ENCODE measurements at places on chromosomes 16 and 17. TPM values are rescaled to one million over a fixed set of nuclear protein-coding genes. Genes with fewer than 3 reads are reported as not detected.
A peak's percentile ranks its signal among the peaks of the same experiment; 100 is the strongest.

The TEX14 gene
- 0.13 TPM for total RNA-seq

The TBC1D3K gene
- total RNA-seq = not detected

DNA sequence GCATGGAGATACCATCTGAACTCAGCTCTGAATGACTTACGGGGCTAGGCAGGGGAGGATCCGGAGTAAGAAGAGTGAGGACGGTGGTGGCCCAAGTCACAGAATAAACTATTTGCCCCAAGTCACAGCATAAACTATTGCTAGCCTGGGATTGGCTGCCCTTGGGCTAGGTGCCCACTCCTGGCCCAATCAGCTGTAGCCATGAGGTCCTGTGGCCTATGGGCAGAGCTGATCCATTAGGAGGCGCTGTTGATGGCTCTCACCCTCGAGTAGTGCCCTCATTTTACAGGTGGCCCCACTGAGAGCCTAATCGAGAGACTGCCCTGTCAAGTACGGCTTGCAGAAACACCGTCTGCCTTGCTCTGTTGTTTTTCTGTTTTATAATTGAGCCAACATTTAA lies 62.3 kb upstream of the ZNF423 start:
- DNase-seq = no peak

DNA sequence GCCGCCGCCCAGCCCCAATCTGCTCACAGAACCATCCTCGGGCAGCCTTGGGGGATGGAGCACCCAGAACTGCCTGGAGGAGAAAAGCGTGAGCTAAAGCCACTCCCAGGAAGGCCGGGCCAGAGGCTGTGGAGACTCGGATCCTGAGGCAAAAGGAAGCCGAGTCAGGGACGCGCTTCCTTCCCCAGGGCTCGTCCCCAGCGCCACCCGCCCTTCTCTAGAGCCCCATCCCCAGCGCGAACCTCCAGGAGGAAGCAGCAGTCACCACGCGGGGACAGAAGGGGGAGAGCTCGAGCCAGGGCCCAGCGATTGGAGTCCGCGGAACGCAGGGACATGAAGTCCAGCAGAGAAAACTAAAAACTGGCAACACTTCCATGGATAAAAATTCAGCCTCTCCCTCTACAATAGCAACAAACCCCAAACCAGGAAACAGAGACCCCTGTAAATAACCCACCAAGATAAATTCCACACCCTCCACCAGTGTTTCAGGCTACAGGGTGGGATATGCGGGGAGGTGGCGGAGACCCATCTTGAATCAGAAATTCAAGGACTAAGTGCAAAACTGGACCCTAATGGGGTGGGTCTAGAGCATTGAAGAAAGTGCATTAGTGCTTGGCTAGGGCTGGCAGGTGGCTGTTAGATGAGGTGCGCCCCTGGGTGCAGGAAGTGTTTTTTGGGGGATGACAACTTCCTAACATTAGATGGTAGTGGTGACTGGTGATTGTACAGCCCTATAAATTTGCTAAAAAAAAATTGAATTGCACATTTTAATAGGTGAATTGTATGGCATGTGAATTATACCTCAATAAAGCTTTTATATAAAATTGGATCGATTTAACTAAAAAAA lies 116.1 kb upstream of the METRNL start:
- DNase-seq = peak; percentile 86

DNA sequence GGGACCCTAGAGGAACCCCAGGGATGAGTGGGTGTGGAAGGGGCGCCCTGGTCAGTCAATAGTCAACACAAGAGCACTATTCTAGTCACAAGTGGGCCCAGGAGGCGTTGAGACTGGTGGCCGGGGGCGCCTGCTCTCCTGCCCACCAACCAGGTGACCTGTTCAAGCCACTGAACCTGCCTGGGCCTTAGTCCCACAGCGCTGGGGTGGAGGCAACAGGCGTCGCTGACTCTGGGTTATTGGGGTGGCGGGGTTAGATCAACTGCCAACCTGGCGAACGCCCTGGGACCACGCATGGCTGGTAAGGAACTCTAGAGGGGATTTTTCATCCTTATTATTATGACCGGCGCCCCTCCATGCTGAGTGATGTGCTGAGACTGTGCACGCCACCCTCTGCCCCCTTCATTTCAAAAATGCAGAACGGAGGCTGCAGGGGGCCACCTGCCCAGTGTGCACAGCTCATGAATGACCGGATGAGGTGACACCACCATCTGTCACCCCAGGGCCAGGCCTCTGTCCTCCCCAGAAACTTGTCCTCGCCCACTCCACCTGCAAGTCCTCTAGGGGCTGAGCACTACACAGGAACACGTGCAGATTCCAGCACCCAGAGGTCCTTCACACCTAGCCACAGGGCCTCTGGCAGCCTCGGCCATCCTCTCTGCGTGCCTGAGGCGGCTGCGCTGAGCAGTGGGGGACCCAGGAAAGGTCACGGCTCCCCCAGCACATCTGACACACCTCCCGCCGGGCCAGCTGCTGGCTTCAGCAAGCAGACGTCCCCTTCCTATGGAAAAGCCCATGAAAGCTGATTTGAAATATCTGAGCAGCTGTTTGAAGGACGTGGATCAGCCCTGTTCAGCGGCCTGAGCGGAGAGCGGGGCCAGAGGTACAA lies 51.6 kb upstream of the DNAH17 start:
- DNase-seq = no peak

DNA sequence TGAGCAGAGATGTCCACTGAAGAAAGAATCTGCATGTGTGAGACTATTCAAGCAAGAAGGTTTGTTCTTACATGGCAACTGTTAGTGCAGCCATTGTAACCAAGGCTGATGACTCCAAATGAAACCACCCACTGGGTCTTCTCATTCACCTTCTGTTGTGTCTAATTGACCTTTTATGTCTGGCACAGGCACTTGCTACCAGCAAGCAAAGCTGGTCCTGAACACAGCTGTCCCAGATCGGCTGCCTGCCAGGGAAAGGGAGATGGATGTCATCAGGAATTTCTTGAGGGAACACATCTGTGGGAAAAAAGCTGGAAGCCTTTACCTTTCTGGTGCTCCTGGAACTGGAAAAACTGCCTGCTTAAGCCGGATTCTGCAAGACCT lies 3.6 kb downstream of the CDC6 start:
- no peak for DNase-seq

GRCh38 chr17:30520436-30520835 lies 43.2 kb downstream of the GOSR1 start:
- DNase-seq = peak; percentile 79

DNA sequence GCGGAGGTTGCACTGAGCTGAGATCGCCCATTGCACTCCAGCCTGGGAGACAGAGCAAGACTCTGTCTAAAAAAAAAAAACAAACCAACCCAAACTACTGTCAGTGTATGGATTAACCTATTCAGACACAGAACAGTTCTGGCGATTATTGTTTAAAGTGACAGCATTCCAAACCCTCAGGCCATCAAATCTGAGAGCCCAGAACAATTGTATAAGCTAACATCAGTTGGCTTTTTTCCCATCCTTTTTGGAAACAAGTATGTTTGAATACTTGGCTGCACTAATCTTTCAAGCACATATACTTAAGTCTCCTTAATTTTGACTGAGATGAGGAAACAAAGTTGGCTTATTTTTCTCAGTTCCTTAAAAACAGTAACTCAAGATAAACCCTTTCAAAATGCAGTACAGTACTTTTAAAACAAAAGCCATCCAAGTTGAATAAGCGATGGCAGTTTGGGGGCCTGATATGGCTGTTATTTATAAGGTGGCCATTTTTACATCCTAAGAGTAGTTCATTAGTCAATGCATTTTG lies 1.4 kb downstream of the ZSWIM7 start:
- no peak for DNase-seq

DNA sequence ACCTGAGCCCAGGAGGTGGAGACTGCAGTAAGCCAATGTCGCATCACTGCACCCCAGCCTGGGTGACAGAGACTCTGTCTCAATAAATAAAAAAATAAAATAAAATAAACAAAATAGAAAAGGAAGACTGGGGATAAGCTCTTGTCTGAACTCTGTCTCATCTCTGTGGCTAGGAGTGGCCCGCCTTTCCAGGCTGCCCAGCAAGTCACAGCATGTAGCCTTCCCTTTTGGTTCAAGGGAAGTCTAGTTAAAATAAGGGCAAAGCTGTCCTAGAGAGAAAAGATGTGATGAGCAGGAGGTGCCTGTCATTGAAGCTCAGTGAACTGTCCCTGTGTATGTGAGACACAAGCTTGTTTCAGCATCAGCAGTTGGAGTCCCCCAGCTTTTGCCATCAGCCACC lies 2.7 kb upstream of the GFAP start:
- DNase-seq = no peak

GRCh38 chr17:34996422-34997285 lies 16.3 kb downstream of the LIG3 start:
- no peak for DNase-seq

- DNase-seq = no peak
Measured at GRCh38 chr17:26818736-26819135, 475.2 kb upstream of the WSB1 start.

GRCh38 chr16:21613361-21613760 lies 14.0 kb downstream of the METTL9 start:
- DNase-seq = no peak

GRCh38 chr17:50889528-50890118 lies 23.5 kb upstream of the TOB1 start:
- no peak for DNase-seq

- DNase-seq = peak; percentile 17
Measured at GRCh38 chr16:75296606-75297005, 45.2 kb upstream of the BCAR1 start.

- no peak for DNase-seq
Measured at GRCh38 chr16:88806491-88807111, 3.0 kb downstream of the CDT1 start.

DNA sequence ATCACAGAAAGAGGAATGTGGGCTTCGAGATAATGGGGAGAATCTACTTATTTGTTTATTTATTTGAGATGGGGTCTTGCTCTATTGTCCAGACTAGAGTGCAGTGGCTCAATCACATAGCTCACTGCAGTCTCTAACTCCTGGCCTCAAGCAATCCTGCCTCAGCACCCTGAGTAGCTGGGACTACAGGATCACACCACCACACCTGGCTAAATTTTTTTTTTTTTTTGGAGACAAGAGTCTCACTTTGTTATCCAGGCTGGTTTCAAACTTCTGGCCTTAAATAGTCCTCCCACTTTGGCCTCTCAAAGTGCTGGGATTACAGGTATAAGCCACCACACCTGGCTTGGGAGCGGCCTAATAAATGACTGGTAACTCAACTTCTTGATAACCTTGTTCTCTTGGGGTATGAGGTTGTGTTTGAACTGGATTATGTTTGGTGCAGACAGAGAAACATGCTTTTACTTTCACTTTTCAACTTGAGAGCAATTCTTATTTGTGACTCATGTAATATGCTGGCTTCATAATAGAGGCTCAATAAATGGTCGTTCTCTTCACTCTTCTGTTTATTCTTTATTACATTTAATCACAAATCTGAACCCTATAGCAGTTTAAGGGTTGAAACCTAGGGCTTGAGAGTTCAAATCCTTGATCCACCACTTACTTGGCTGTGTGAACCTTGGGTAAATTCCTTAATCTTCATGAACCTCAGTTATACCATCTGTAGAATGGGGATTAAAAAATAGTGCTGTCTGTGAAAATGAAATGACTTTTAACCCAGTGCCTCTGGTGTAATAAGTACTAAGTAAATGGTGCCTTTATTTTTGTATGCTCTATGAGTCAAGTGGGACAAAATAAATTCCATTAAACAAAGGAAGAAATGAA lies 129.1 kb upstream of the HS3ST2 start:
- DNase-seq = no peak

DNA sequence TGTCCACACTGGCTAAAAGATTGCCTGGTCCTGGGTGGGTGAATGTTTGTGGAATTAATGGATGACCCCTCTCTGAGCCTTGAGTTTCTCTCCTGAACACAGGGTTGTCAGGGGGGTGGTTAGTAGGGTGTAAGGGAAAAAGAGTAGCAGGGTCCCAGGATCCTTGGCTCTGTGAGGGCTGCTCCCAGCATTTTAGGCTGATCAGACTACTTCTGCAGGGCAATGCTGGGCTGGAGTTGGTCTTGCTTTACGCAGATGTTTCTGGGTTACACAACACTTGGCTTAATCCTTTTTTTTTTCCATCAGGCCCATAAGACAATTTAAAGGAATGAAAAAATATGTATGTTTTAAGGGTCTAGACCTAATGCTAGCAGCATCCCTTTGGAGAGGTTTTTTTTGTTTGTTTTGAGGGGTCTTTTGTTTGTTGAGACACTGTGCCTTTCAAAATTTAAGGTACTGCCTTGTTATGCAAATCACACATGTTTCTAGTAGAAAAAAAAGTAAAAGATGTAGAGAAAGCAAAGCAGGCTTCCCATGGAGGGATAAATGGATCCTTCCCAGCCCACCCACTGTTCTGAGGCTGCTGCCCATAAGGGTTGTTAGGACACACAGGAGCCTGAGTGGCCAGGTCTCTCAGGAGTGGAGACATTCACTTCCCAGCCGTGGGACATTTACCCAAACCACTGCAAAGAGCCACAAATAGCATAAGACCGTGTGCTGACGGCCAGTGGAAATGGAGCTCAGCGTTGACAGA lies 225.6 kb upstream of the HSBP1 start:
- DNase-seq = no peak

DNA sequence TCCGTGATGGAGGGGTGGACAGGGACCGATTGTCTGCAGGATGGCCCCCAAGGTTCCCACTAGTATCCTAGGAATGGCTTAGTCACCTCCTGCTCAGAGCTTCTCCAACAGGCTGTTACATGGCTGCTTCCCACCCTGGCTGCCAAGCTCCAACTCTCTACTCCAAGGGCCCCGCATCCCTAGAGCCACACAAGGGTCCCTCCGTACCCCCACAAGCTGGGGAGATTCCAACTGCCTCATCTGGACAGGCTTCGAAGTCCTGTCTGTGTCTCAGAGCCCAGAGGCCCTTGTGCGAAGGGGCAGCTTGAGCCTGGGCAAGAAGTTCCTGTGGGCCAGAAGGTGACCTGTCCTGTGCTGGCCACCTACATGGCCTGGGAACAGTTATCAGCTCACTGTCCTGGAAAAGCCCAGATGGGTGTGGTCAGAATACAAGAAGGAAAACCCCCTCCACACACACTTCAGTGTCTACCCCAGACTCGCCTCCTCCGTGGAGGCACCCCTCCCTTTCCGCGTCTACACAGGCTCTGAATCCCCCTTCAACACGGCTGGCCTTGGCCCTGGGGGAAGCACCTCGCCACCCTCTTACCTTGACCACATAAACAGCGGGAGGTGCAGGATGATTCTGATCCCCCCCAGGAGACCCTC lies 586 bp downstream of the MEAK7 start:
- DNase-seq = peak; percentile 54

- DNase-seq = no peak
Measured at GRCh38 chr17:78637643-78638420, 60.6 kb upstream of the DNAH17 start.
